ENCODE measurements at places on chromosomes 4 and X.

DNA sequence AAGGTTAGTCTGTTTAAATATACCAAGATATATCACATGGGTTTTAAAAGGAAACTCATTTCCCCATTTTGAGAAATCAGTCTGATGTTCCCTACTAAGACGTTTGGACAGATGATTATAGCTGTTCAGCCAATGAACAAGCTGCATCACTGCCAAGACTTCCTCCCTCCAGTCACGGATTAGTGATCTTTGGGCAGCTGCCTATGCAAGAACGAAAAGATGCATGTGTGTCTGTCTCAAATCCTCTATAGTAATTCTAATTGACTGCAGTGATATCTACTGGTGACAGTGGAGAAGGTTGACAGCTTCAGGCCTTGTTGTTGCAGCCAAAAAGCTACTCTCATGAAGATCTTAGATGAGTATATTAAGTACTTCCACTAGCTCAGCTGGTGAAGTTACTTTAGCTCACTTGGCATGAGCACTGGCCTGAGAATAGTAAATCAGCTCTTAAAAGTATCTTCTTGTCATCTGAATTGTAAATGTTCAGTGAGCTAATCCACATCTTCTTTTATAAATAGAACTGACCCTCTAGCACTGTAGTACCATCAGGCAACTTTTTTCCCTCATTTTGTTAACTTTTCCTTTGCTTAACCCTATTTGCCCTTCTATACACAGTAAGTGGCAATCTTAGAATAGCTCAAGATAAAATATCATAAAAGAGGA, 134.5 kb upstream of the PCDH10 start:
- no peak for DNase-seq

DNA sequence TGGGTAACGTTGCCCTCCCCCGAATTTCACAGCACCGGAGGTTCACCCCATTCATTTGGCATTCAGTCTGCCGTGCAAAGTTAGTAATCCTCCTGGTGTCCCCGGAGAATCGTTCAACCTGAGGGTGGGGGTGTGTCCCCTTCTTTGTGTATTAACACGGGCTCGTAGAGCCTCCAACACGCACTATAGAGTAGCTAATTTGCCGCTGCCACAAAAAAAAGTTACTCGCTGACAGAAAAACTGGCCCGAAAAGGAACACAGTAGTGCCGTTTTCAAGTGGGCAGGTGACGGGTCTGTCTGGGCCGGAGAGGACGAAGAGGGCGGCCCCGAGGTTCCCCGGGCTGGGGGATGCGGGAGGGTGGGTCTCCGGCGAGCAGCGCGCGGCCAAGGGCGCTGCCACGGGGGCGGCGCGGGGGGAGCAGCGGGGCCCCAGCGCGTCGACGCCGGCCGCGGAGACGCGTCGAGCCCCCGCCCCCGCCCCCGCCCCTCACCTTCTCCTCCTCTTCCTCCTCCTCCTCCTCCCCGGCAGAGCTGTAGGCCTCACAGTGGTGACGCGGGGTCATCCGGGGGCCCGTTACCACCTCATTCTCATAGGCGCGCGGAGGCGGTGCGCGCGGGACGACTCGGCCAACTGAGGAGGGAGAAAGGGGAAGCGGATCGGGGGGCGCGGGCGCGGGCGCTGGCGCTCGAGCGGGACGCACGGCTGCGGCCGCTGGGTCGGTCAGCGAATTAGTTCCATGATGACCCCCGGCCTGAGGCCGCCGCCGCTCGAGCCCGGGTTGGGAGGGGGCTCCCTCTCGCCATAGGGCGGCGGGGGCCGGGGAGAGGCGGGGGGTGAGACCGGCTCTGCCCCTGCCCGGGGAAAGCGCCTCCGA, 571 bp downstream of the CCNI start:
- peak; percentile 64 for DNase-seq

GRCh38 chrX:37820646-37821045, 26.7 kb downstream of the DYNLT3 start:
- DNase-seq: no peak

DNA sequence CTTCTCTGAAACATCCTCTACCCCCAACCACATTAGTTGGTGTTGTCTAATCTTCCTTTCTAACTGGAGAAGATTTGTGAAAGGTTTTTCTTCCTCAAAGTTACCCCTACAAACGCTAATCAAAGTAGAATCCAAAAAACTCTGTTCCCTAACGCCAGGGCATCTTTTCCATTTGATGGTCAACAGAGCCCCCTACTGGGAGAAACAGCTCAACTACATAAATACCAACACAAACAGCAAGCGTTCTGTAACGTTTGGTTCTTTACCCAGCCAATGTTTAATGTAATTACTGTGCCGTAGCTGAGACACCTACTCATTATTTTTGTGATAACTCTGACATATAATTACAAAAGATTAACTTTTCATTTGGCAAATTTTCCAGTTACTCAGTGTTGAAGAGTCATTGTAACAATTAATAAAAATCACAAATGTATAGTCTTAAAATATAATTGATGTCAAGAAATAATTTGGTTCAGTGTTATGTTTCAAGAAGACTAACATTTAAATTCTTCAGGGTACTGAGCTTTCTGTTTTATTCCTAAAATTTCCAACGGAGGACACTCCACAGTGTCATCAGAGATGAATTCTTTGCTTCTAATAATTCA, 94.9 kb upstream of the TBC1D9 start:
- peak; percentile 46 for DNase-seq

GRCh38 chrX:105189093-105189492, 31.4 kb downstream of the TEX13A start:
- DNase-seq: no peak

GRCh38 chrX:102964940-102965339, 27.9 kb downstream of the RAB40AL start:
- DNase-seq: no peak

DNA sequence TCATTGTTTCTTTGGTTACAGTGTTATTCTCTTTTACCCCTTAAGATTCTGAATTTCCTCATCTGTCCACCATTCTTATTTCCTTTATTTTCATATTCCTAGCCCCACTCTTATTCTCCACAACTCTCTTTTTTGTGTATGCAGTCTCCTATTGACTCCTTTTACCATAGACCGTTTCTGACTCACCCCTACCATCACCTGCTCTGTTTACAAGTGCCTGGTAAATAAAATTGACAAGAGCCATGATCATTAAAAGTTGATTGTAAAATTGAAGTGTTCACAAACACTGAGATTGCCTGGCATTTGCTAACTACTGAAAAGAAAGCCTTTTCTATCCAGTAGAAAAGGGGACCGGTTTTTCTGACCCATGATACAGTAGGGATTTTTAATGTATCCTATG, 54.4 kb downstream of the MRPL1 start:
- no peak for DNase-seq

Measured in fibroblast of gingiva (primary cell).